ENCODE measurements at places on chromosomes 7 and 10.

DNA sequence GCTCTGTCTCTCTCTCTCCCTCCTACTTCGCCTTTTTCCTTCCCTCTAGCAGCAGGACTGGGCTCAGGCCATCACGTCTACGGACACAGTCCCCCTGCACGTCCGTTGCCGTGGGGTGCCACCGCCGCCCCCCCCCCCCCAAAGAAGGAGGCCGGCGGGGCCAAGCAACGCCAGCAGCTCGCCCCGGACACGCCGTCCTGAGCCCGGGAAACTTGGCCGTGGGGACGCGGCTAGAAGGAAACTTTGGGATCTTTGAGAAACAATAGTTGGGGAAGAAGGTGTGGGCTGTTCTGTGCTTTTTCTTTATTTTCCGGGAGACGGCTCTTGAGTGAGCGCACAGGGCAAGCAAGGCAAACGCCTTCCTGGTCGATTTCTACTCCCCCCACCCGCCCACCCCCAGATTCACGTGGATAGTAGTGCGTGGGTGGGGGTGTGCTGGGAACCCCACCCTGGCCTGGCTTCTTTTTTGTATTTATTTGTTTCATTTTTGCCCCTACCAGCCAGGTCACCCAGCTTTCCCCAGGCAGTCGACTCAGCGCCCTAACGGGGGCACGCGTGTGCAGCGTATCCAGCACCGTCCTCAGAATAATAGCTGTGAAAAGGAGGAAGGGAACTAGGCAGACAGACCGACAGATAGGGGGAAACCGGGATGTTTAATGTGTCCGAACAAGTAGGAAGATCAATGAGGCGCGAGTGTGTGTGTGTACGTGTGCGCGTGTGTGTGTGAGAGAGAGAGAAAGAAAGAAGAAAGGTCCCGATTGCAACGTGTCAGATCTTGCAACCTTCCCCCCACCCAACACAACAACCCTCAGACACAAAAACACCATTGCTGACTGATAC, 1.4 kb downstream of the MXI1 start:
- DNase-seq: no peak

GRCh38 chr7:124679146-124679545, 86.4 kb downstream of the GPR37 start:
- no peak for DNase-seq

DNA sequence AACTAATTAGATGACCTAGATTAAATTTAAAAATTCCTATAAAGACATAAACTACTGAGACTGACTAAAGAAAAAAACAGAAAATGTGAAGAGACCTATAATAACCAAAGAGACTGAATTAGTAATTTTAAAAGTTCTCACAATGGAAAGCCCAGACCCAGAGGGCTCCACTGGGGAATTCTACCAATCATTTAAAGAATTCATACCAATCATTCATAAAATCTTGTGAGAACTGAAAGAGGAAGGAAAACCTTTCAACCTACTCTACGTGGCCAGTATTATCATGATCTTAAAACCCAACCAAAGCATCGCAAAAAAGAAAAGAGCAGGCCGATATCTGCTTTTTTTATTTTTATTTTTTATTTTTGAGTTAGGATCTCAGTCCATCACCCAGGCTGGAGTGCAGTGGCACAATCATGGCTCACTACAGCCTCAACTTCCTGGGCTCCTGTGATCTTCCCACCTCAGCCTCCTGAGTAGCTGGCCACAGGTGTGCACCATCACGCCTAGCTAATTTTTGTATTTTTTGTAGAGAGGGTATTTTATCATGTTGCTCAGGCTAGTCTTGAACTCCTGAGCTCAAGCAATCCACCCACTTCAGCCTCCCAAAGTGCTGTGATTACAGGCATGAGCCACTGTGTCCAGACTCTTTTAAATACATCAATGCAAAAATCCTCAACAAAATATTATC, 48.6 kb downstream of the DGKI start:
- DNase-seq: no peak

DNA sequence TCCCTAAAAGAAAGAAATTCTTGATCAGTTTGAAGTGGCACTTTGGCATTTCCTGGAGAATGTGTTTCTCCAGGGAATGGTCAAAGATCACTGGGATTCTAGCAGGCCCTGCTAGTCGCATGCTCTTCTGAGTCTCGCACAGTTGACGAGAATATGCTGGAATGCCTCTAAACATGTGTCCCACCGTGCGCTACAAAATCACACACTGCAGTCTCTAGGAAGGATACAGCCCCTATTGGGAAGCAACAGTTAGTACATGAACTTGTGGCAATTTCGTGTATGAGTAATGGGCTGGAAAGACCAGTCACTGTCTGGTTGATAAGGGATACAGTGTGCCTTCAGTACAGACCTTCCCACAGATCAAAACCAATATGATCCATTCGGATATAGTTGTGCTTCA, 257.9 kb downstream of the PRPF18 start:
- no peak for DNase-seq

Measured in NCI-H1436 treated with DMSO at 0.1 percent for 48 hours (cell line).